ENCODE measurements at places on chromosomes 2 and 18.

GRCh38 chr2:13089971-13090370, 373.2 kb downstream of the TRIB2 start:
- DNase-seq = no peak

DNA sequence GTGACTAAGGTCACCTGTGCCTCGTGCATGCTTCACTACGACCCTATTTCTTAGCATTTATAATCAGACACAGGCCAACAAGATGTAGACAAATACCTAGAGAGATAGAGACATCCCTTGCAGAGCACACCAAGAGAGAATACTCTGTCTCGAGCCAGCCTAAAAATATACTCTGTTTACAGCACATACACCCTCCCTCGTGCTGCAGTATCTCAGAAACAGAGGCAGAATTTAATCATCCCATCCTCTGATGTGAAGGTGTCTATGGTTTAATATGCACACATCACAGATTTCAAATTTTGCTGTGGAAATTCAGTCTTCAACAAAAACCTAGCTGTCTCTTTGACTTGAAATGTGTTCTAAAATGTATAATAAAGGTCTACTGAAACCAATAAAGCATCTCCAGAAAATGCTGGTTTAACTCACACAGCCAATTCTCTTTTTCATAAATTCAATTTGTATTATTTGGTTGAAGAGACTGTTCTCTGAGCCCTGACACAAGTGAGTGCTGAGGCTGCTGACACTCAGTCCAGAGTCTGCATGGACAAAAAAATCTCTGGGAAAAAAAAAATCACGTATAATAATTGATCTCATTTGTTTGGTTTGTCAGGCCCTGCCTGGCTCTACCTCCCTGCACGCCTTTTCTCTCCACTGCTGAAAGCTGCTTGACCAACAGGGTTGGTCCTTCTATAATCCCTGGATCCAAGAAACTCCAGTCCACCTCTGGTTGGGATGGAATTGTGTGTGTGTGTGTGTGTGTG, 142.0 kb upstream of the FSHR start:
- no peak for DNase-seq

DNA sequence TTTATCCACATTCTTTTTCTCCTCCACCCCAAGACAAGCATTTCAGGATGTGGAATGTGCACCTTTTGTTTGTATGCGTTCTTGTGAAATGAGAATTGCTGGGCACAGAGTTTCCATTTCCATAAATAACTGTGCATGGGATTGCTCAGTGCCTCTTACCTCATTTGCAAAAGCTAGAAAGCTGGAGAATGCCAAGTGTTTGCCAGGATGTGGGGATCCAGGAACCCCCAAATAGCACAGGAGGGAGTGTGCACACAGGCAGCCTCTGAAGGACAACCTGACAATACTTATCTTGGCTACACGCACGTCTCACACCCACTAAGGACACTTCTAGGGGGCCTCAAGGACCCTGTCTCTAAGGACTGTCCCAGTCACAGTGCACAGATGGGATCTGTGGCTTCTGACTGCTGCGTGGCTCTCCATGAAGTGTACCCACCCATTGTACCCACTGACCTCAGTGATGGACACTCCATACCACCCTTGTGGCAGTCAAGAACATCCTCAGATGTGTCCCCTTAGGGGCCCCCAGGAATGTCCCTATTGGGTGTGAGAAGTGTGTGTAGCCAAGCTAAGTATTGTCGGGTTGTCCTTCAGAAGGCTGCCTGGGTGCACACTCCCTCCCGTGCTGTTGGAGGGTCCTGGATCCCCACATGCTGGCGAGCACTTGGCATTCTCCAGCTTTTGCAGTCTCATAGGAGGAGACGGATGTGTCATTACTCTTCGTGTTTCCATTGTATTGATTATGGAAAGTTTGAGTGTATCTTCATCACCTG, 38.4 kb downstream of the CAPN13 start:
- DNase-seq = no peak

GRCh38 chr2:137775529-137775928, 188.7 kb upstream of the HNMT start:
- DNase-seq = no peak

GRCh38 chr18:48819276-48819675, 131.5 kb downstream of the SMAD7 start:
- no peak for DNase-seq

DNA sequence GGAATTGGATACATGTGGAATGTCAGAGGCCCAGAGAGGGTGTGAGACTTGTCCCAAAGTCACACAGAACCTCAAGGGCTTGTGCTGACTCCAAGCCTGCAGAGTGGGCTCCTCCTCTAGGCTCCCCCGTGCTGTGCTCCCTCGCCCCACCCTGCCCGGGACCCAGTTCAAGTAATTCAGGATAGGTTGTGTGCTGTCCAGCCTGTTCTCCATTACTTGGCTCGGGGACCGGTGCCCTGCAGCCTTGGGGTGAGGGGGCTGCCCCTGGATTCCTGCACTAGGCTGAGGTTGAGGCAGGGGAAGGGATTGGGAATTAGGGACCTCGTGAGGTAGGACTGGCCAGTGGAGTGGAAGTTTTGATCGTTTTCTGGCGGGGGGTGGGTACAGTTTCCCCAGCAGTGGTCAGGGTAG, 2.8 kb downstream of the CTDSP1 start:
- no peak for DNase-seq

DNA sequence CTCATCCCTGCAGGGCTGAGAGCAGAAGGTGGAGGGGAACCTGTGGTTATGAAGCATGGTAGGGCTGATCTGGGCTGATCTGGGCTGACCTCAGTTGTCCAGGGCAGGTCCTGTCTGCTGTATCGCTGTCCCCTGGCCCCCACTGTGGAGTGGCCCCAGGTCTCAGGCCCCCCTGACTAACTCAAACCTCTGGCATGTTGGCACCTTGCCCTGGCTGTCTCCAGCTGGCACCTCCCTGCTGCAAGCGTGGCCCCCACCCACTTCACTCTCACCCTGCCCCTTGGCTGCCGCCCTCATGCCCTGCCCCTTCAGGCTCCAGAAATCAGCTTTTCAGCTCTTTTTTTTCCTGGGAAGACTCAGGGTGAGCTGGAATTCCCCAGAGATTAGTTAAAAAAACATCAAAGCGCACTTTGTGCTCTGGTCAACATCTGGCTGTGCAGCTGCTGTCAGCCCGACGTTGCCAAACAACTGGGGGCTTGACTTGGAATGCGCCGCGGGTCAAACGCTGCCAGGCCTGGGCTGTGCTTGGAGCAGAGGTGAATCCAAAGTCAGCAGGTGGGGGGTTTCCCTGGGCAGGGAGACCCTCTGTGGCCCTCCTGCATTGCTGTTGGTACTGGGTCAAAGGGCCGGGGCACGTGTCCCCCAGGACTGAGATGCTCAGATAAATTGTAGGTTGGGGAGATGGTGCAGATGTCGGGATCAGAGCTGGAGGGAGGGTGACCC, 173.8 kb upstream of the HDAC4 start:
- DNase-seq = no peak

DNA sequence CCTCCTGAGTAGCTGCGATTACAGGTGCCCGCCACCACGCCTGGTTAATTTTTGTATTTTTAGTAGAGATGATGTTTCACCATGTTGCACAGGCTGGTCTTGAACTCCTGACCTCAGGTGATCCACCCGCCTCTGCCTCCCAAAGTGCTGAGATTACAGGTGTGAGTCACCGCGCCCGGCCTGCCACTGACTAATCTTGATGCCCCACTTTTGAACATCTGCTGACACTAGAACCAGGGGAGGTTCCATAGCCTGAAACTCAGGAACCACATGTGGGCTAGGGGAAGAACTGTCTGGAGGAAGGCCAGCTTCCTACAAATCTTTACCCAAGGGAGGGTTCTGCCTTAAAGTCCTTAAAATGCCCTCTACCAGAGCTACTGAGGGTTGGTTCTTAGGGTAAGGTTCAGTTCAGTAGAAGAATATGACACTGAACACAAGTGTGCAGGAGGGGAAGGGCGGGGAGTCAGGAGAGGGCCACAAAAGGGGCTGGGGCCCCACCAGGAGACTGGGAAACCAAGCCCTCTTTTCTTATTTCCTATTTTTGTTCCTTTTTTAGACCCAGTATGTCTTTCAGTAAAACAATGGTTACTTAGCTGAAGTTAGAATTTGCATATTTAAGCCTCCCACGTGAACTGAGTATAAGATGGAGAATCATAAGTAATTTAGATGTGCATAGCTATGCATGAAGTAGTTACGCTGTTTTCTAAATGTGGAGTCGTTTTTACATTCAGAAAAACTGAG, 6.3 kb upstream of the RAB31 start:
- DNase-seq = no peak

DNA sequence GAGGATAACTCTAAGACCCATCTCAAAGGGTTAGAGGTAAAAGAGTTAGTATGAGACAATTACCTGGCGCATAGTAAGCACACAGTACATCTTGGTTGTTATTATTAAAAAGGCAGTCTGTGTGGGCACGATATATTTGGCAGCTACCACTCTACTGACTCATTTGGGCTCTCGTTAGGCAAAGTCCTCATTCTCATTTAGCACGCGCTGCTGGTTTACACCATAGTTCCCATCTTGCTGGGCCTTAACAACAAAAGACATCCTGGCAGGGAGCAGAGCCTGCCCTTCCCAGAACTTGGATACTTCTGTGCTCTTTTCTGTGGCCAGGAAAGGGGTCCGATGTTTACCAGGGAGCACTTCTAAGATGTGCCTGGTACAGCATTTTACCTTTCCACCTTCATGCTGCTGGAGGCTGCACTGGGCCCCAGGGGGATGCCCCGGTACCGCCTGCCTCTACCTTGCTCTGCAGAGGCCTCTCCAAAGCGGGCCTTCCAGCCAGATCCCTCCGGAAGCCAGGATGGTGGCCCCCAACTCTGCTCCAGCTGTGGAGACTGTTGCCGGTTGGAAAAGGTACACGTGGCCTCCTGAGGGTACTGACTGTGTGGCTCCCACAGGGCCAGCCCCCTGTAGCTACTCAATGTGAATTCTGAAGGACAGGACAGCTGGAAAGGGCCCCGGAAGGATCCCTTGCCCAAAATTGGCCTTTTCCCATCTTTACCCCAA, 15.0 kb downstream of the GLI2 start:
- DNase-seq = no peak

- no peak for DNase-seq
Observed at GRCh38 chr18:34932792-34933466, 108.3 kb upstream of the MAPRE2 start.

DNA sequence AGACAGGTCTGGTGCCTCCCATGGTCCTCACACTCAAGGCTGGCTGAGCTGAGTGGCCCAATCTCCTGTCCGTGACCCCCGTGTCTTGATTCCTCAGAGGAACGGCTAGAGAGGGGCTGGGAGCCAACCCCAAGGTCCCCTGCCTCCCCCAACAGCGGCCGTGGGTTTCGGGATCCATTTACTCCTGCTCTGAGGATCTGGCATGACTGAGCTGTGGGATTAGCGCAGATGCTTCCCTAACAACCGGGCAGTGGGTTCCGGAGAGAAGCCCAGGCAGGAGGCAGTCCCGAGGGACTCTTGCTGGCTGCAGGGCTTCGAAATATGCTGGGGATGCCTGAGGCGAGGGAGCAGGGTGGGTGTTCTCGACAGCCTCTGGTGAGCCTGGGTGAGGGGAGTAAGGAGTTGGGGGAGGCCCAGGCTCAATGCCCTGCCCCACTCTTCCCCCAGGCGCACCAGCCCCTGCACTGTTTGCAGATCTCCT, 18.9 kb downstream of the GPR35 start:
- no peak for DNase-seq

GRCh38 chr2:49948091-49948490, 793.8 kb upstream of the FSHR start:
- no peak for DNase-seq

GRCh38 chr18:74541703-74542555, 7.6 kb downstream of the CNDP1 start:
- DNase-seq = no peak

- DNase-seq = no peak
Observed at GRCh38 chr2:29628862-29629261, 292.5 kb downstream of the ALK start.

DNA sequence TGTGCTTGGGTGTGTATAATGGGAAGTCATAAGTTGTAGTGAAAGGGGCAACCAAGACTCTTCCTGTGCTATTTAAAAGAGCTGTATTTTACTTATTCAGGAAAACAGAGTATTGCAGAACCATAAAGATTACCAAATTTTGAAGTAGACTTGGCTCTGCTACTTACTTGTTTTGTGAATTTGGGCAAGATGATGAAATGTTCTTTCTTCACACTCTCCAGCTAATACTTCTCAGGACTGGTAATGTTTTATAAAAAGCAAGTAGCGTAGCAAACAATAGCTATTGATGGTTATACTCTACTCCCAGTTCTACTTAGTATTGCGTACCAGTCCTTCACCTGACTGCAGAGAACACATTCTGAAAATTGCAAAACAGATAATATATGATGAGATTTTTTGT, 374.1 kb downstream of the ARHGAP15 start:
- peak; percentile 18 for DNase-seq

GRCh38 chr2:174553811-174554493, 43.7 kb downstream of the WIPF1 start:
- peak; percentile 50 for DNase-seq

GRCh38 chr2:176638167-176639015, 369.1 kb downstream of the MTX2 start:
- no peak for DNase-seq

DNA sequence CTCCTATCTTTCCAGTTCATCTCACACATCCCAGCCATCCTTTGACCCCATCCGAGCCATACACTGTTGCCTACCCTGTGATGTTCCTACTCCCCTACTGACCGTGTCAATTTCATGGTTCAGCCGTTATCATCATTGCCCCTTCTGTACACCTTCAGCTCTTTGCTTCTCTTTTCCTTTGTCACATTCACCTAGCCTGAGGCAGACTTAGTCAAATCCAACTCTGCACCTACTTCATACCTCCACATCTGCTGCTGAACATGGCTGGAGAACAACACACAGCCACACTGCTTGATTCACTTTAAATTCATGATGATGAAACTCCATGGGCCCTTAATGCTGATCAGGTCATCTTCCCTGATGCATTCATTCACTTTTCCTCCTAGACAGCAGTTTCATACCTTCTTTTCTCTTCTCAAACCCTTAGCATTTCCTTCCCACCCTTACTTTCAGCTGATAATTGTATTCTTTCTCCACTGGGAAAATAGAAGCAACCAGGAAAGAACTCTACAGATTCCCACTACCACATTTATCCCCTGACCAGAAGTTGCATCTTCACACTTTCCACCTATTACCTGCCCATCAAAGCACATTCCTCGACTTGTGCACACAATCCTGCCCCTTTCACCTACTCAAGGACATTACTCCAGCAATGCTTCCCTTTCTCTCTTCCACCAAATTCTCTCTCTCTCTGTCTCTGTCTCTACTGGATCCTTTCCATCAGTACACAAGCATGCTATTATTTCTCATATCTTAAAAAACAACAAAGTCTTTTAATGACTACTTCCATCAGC, 59.6 kb downstream of the PKDCC start:
- no peak for DNase-seq

DNA sequence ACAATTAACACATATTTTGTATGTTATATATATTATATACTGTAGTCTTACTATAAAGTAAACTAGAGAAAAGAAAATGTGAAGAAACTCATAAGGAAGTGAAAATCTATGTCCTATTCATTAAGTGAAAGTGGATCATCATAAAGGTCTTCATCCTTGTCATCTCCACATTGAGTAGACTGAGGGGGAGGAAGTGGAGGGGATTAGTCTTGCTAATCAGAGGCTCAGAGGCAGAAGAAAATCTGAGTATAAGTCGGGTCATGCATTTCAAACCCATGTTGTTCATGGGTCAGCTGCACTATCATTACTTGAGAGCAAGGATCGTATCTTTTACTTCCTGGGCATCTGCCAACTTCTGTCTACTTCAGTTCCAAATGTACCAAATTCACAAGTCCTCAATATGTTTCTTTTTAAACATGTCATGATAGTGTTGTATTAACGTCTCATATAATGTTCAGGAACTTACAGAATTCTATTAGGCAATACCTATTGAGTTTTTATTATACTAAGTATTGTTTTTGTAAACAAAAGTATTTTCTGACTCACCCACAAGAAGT, 208.9 kb upstream of the BOD1L2 start:
- DNase-seq = no peak

All from AML-193 (cell line).